ENCODE measurements at places on chromosomes 6 and 20.

DNA sequence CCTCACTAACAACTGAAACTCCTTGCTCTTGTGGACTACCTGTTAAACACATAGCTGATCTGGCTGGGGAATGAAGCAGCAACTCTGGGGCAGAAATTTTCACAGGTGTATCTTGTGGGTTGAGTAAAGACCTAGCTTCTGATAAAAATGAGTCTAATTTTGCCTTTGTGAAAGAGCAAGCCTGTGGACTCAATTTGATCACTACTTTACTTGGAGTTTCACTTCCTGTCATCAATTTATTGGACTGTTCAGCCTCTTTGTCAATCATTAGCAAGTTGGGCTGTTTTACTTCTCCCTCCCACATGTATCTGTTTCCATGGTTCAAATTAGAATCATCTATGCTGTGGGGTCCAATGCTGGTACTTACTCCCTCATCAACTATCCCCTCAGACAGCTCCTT, 29.6 kb upstream of the CRIP3 start:
- no peak for DNase-seq

- DNase-seq = no peak
These were observed 72.4 kb upstream of the NXT1 start for GRCh38 chr20:23278172-23278571.

DNA sequence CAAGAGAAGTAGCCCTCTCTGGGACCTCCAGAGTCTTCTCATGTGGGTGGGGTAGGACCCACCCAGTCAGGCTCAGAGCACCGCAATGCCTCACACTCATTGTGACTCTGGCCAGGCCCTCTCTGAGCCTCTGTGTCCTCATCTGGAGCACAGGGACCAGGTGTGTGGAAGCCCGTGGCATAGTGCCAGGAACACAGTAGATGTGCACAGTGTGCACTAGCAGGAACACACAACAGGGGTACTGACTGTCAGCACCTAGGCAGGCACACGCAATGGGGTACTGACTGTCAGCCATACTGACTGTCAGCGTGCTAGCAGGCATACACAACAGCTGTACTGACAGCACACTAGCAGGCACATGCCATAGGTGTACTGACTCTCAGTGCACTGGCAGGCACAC, 2.0 kb upstream of the STMN3 start:
- DNase-seq = no peak

- no peak for DNase-seq
These were observed 45.4 kb upstream of the BMP6 start for GRCh38 chr6:7680393-7681075.

DNA sequence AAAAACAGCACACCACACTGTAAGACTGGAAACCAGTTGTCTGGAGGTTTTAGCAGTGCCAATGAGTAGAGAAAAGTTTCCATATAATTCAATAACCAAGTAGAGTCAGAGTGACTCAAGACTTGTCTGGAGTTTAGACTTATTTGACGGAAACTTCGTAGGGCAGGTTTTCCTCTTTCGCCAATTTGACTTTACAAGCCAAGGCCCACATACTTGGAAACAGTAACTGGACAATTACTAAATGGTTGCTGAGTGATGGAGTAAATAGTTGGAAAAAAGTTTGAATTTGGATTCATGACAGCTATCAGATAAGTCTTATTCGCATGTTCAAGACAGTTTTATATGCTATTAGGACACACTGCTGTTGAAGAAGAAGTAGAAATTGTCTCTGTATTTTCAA, 48.1 kb upstream of the CTAGE9 start:
- DNase-seq = no peak

GRCh38 chr20:46507760-46508407, 5.5 kb downstream of the ZNF334 start:
- DNase-seq = no peak

Data from coronary artery (tissue), 2 donors.